Iris pigment epithelial cell (primary cell): ENCODE measurements at places on chromosomes 4 and X.

GRCh38 chr4:122673252-122673651 is 52.4 kb upstream of the IL21 start:
- DNase-seq: no peak

- DNase-seq: no peak
Measured at GRCh38 chr4:152599095-152599494, 63.2 kb upstream of the FBXW7 start.

GRCh38 chrX:111823128-111823527 is 52.9 kb upstream of the TRPC5OS start:
- DNase-seq: no peak

DNA sequence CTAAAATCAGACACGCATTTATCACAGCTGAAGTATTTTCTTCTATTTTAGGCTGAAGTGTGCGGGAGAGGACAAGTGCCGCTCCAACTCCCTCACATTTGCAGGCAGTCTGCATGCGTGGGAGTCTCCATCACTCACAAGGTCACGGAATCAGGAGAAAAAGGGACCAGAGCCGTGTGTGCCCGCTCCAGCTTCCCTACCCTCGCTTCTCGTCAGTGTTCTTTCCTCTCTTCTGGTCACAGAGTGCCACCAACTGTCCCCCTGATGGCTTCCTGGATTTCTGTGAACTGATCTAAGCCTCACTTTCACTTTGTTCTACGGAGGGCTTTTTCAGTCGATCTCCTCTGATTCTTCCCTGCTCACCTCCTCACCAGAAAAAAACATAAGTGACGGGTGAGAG is 407.4 kb upstream of the AADAT start:
- DNase-seq: no peak

DNA sequence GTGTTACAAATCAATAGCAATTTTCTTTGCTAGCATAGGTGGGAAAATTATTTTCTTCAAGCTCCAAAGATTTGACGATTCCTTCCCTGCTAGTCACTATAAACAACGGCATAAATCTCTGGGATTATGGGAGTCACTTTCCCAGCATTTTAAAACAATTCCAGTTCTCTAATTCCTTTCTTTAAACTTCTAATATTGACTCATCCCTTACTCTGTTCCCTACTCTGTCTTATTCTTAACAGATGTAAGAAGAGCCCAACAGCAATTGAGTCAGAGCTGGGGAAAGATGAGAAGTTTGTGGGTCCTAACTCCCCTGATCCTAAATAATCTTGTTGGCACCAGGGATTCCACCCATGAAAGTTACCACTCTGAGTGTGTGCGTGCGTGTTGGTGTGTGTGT is 47.4 kb upstream of the IL21 start:
- peak; percentile 77 for DNase-seq

GRCh38 chr4:100083289-100083688 is 107.0 kb downstream of the DDIT4L start:
- DNase-seq: no peak

DNA sequence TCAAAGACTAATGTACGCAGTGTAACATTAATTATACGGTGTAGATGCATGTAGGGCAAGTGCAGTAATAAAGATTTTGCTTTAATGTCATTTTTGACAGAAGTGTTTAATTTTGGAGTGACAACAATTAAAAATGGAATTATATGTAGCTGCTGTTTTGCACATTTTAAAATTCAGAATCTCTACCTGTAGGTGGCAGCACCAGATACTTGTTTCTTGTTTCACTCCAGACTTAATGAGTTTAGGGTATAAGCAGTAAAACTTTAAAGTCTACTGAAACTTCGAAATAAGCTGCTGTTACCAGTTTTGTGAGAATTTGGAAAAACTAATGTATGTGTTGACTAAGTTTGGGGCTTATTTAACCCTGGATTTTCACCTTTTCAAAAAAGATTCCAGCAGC is 144.9 kb downstream of the POLA1 start:
- DNase-seq: peak; percentile 47
